ENCODE measurements at places on chromosomes 7 and 10. TPM values are rescaled to one million over a fixed set of nuclear protein-coding genes. Genes with fewer than 3 reads are reported as not detected.

DNA sequence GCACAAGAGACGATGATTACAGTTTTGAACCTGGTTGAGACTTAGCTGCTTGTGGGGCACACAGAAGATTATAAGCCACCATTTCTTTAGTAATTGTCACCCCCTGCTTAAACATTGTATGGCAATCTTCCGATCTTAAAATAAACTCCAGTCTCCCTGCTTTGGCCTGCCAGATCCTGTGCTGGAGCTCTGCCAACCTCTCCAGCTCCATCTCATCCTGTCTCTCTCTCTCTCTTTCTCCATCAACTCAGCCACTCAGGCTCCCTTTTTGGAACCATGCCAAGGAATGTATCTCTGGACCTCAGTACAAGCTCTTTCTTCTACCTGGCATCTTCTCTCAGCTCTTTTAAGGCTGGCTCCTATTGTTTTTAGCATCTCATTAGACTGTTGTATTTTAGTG, 1053.2 kb downstream of the REEP3 start:
- no peak overlapping the region for H3K27ac ChIP-seq
- H3K27me3 ChIP-seq, result no peaks in the 10 kb centered on the region
- H3K4me1 ChIP-seq, result peaks cover 3% of the 10 kb centered on the region
- no peak overlapping the region for H3K4me3 ChIP-seq
- H3K36me3 ChIP-seq, result no peaks in the 10 kb centered on the region

DNA sequence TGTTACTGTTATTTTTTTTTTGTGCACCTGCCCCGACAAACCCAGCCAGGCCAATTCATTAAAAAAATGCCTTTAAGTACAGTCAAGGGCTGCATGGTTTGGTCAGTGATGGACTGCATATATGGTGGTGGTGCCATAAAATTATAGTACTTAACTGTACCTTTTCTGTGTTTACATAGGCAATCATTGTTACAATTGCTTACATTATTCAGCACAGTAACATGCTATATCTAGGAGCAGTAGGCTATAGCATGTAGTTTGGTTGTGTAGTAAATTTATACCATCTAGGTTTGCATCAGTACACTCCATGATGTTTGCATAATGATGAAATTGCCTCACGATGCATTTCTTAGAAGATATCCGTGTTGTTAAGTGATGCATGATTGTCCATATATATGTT, 58.0 kb downstream of the STK31 start:
- H3K27ac ChIP-seq, result no peak overlapping the region
- H3K27me3 ChIP-seq, result peaks cover 9% of the 10 kb centered on the region

- no peak for DNase-seq
- no peak overlapping the region for H3K4me3 ChIP-seq
- peaks cover 8% of the 10 kb centered on the region for H3K36me3 ChIP-seq
- no peaks in the 10 kb centered on the region for H3K27me3 ChIP-seq
- peak overlapping the region; percentile 77 for H3K27ac ChIP-seq
These were observed 71.3 kb upstream of the PDGFA start for GRCh38 chr7:590731-591551.

AUTS2 gene
- 40.8 TPM for total RNA-seq

DNA sequence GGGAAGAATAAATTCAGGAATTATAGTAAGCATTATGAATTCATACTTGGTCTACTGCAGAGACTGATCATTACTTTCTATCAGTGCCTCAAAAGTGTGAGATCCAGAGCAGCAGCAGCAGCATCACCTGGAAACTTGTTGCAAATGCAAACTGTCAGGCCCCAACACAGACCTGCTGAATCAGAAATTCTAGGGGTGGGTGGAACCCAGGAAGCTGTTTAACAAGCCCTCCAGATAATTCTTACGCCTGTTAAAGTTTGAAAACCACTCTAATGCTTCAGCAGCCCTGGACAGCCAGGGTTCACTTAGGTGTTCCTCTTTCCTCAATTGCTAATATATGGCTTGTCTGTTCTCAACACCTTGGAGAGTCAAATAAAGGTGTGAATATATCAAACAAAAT, 19.5 kb downstream of the CACUL1 start:
- H3K4me3 ChIP-seq, result no peak overlapping the region
- no peak overlapping the region for H3K27ac ChIP-seq
- peaks cover 54% of the 10 kb centered on the region for H3K4me1 ChIP-seq
- DNase-seq, result no peak

- H3K36me3 ChIP-seq, result no peaks in the 10 kb centered on the region
- peaks cover 22% of the 10 kb centered on the region for H3K4me1 ChIP-seq
- H3K27ac ChIP-seq, result no peak overlapping the region
These were observed 25.2 kb upstream of the VAX1 start for GRCh38 chr10:117163061-117163953.

DNA sequence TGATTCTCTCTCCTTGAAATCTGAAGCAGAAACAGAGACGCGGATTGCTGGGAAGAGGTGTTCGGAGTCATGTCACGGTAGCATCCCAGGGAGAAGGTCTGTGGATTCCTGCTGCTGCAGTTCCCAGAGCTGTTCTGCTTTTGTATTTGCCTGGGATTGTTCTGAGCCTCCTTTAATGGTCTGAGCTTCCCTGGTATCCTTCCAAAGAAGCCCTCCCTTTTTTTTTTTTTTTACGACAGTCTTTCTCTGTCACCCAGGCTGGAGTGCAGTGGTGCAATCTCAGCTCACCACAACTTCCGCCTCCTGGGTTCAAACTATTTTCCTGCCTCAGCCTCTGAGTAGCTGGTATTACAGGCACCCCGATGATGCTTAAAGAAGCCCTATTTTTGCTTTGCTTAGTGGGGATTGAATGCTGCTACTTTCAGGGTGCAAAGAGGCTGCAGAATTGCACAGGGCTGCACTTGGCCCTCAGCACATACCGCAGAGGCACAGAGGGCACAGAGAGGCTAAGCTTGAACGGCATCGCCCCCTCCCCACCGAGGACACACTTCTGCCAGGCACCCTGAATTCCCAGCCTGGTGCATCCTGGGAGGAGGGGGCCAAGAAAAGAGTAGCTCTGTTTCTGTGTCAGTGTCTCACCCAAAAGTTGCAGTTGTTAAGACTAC, 208.6 kb upstream of the GALNT17 start:
- H3K4me3 ChIP-seq, result no peak overlapping the region
- no peaks in the 10 kb centered on the region for H3K4me1 ChIP-seq
- H3K27me3 ChIP-seq, result peaks cover 9% of the 10 kb centered on the region
- no peak for DNase-seq
- no peak overlapping the region for H3K27ac ChIP-seq

- no peak overlapping the region for H3K27ac ChIP-seq
- H3K27me3 ChIP-seq, result peaks cover 2% of the 10 kb centered on the region
- no peak for DNase-seq
- H3K4me3 ChIP-seq, result no peak overlapping the region
These were observed 18.3 kb upstream of the USP6NL start for GRCh38 chr10:11629731-11630130.

DNA sequence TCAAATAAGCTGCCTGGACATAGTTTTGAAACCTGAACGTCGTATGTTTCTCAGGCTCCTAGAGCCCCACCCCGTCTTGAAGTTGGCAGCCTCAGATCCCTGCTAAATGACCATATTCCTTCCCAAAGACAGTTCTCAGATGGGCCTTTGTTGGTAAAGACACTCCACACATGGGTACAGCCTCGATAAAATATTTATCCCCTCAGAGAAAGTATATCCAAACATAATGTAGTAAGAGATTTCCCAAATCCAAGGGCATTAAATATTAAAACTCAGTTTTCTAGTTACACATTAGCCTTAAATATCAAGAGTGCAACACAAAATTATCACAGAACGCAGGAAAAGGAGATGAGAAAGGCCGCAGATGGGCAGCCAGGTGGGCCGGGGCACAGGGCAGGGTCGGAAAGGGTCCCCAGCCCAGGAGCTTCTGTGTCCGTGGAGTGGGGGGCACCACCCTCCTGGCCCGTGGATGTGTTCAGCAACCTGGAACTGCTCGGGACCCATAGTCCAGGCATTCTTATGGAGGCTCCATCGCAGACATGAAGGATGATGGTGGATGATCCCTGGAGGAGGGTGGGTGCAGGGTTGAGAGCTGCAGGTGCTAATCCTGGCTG, 1.5 kb upstream of the CFAP46 start:
- no peak overlapping the region for H3K27ac ChIP-seq
- no peaks in the 10 kb centered on the region for H3K36me3 ChIP-seq
- peaks cover 11% of the 10 kb centered on the region for H3K4me1 ChIP-seq

- H3K4me1 ChIP-seq, result no peaks in the 10 kb centered on the region
- H3K4me3 ChIP-seq, result no peak overlapping the region
- no peak for DNase-seq
- H3K27me3 ChIP-seq, result peaks cover 22% of the 10 kb centered on the region
These were observed 38.8 kb downstream of the AKR1B15 start for GRCh38 chr7:134587750-134588149.

DNA sequence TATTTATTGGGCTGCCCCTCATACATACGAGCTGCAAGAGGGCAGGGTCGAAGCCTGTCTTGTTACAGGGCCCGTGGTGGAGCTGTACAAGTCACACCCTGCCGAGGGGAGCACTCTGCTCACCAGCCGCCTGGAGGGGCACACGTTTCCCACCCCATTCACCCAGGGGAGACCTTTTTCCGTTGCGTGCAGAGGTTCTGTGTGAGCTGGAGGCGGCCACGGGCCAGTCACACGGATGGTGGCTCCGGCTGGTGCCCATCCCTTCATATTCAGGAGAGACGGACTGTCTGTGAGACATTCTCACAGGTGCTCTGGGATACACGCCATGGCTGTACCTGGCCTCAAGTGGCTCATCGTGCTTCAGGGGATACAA, 47.9 kb upstream of the FAM20C start:
- H3K36me3 ChIP-seq, result peaks cover 2% of the 10 kb centered on the region
- H3K27ac ChIP-seq, result no peak overlapping the region
- no peak overlapping the region for H3K4me3 ChIP-seq
- no peaks in the 10 kb centered on the region for H3K27me3 ChIP-seq

DNA sequence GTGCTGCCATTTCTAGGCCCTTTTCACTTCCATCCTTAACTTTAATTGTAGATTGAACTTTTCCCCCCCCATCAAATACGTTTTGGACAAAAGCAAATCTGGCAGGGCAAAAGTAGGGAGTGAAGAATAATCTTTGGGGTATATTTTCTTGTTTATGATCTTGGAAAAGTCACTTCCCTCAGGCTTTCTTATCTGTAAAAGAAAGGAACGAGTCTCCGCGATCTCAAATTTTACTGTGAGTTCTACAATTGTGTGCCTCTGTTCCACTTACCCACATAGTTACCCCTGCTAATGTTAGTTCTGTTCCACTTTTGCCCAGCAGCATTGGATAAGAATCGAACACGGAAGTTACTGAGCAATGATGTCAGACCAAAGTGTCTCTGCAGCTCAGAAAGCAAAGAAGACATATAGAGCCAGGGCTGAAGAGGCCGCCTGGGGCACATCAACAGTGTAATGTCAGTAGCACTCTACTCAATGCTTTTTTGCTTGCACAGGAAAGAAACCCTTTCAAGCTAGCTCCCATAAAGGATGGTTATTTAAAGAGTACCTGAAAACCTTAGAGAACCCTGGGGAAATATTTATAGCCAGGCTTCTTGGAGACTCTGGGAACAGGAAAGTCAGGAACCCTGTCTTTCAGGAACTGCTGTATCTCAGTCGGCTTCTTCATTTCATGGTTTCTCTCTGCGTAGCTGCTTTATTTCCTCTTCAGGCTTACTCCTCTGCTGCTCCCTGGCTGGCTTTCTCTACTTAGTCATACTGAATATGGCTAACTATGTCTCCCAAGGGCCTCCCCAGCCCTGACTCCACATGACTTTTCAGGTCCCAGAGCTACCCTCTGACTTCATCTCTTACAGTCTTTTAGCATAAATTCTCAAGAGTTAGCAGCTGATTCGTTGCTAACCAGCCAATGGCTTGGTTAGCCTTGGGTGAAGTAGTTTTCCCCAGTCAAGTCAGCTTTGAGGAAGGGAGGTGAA, 123.7 kb upstream of the FAM3C start:
- no peak overlapping the region for H3K4me3 ChIP-seq
- DNase-seq, result no peak
- H3K4me1 ChIP-seq, result peaks cover 3% of the 10 kb centered on the region
- no peaks in the 10 kb centered on the region for H3K36me3 ChIP-seq
- peak overlapping the region; percentile 57 for H3K27ac ChIP-seq
- no peaks in the 10 kb centered on the region for H3K27me3 ChIP-seq

- no peak overlapping the region for H3K27ac ChIP-seq
- peaks cover 13% of the 10 kb centered on the region for H3K36me3 ChIP-seq
- peaks cover 60% of the 10 kb centered on the region for H3K4me1 ChIP-seq
- H3K4me3 ChIP-seq, result no peak overlapping the region
- no peaks in the 10 kb centered on the region for H3K27me3 ChIP-seq
These were observed 226.8 kb downstream of the PRPF18 start for GRCh38 chr10:13813550-13813949.

POU6F2 gene
- total RNA-seq, result 0.40 TPM

GPC2 gene
- total RNA-seq, result 6.2 TPM

MMD2 gene
- total RNA-seq, result not detected

DNA sequence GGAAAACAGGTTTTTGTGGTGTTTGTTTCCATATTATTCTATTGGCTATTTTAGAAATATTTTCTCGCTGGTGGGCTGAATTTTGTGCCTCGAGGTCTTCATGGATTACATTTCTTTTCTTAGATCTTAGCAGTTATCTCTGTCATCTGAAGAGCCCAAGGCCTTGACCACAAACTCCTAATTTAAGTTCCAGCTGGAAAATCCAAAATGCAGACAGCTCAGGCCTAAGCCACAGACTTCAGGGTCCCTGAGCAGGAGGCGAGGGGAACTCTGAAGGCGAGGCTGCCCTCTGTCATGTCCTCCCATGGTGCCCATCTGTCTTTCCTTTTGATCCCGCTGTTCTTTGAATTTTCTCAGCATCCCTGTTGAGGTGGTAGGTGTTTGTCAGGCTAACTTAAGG, 14.3 kb downstream of the DENND10 start:
- H3K27me3 ChIP-seq, result no peaks in the 10 kb centered on the region
- no peak for DNase-seq
- no peak overlapping the region for H3K27ac ChIP-seq
- H3K4me3 ChIP-seq, result no peak overlapping the region
- H3K36me3 ChIP-seq, result peaks cover 34% of the 10 kb centered on the region
- H3K4me1 ChIP-seq, result peaks cover 7% of the 10 kb centered on the region

DNA sequence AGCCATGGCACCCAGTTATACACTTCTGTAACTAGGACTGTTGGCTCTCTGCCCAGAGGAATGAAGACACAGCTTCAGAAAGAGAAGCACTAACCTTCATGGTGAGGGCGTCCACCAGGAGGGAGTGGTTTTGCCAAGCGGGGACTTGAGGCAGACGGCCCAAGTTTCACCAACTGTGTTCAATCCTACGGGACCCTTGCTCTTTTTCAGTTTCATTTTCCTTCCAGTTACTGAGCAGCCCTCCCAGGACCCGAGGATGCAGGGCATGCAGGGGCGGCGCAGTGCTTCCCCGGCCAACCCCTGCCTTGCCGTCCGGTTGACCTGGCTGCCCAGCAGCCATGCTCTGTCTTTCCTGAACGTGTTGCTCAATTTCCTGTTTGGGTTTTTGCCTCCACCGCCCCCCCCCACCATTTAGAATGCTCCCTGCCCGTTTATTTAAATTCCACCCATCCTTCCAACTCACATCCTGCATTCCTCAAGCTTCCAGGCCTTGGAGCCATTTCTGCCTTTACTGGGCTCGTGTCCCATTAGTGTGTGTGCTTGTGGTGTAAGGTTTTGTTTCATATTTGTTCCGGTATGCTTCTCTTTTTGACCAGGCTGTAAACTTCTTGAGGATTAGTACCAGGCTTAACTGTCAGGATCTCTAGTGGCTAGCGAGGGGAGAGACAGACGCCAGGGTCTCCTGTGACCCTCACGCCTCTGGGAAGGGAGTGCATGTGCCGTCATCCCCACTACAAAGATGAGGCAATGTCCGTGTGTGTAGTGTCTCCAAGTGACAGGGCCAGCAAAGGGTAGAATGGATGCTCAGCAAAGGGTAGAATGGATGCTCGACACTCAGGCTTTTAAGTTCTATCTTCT, 31.6 kb downstream of the IL15RA start:
- H3K27me3 ChIP-seq, result no peaks in the 10 kb centered on the region
- H3K4me3 ChIP-seq, result peak overlapping the region; percentile 58
- peak; percentile 21 for DNase-seq
- peaks cover 51% of the 10 kb centered on the region for H3K4me1 ChIP-seq
- H3K27ac ChIP-seq, result peak overlapping the region; percentile 97
- H3K36me3 ChIP-seq, result no peaks in the 10 kb centered on the region

CLRN3 gene
- not detected for total RNA-seq
